ENCODE measurements at places on chromosomes 3 and 15.

- DNase-seq: no peak
Measured at GRCh38 chr3:148789906-148790305, 37.7 kb upstream of the CPB1 start.

GRCh38 chr15:63044077-63044644 is 1.6 kb downstream of the TPM1 start:
- no peak for DNase-seq

DNA sequence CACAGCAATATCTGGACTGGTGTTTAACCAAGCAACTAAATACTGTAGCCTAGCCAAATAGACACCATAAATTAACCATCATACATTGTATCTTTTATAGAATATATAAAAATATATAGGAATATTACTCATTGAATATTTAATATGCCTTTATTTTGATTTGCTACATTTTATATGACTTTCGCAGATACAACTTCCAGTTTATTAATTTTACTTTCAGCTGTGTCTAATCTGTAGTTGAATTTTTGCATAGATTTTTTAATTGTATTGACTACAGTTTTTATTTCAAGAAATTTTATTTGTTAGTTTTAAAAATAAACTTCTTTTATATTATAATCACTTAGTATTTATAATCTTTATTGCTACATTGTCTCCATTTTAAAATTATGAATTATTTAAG is 299.7 kb downstream of the LSAMP start:
- DNase-seq: no peak

DNA sequence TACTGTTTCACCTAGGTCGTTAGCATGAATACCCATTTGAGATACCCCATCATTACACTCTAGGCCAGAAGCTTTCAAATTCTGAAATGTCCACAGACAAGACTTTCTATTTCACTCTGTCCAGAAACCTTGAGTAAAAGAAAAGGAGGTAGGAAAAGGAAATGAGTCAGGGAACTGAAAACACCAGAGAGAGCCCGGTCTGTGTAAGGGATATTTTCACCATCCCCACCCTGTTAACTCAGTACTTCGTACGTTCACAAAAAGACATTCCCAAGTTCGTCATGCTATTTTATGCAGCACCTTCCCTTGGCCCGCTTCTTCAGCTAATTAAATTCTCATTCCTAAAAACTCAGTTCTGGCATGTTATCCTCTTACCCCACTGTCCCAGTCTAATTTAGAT is 89.4 kb upstream of the SOX2 start:
- no peak for DNase-seq

- no peak for DNase-seq
Measured at GRCh38 chr3:139941580-139941979, 6.6 kb downstream of the CLSTN2 start.

DNA sequence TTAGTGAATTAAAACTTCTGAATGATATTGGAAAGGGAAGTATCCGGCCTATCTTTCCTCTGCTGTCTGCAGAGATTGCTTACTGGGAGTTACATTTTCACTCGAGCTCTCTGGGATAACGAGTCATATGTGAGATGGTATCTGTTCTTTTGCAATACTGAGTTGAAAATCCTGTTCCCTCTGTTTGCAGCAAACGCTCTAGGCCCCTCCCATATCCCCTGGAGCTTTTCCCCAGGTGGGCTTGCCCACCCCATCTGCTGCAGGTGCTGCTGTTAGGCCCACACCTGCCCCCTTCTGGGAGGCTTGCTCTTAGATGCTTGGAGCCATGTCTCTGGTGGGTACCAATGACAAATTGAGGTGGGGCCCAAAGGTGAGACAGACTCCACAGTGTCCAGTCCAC is 42.7 kb upstream of the MTMR10 start:
- DNase-seq: no peak

DNA sequence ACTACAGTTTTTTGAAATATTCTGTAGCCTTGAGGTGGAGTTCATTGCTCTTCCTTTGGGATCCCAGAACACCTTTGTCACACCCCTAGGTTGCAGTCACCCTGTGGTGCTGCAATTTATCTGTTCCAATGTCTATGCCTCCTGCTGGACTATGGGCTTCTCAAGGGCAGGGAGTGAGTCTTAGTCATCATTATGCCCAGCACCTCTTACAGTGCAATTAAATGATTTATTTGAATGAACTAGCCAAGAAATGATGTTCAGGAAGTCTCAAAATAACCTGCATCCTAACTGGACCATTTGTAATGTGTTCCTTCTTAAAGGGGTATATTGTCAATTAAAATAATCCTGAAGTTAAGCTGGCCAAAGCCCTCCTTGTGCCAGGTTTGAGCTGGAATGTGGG is 28.5 kb downstream of the SHC4 start:
- no peak for DNase-seq

- DNase-seq: no peak
Measured at GRCh38 chr3:184218814-184219213, 10.6 kb upstream of the VWA5B2 start.

DNA sequence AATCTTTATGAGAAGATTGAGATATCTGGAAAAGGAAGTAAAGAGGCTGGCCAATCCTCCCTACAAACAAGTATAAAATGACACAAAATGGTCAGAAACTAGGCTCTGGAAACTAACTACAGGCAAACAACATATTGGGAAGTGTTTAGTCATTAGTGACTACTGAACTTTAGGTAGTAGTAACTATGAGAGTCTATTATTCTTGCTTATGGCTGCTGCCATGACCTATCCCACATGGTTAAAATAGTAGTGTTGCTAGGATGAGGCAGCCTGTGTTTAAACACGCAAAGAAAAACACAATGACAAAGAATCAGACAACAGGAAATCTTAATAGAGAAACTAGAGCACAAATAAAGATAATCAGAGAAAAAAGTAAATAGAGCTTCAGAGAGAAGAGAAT is 67.9 kb downstream of the RFX7 start:
- DNase-seq: no peak

DNA sequence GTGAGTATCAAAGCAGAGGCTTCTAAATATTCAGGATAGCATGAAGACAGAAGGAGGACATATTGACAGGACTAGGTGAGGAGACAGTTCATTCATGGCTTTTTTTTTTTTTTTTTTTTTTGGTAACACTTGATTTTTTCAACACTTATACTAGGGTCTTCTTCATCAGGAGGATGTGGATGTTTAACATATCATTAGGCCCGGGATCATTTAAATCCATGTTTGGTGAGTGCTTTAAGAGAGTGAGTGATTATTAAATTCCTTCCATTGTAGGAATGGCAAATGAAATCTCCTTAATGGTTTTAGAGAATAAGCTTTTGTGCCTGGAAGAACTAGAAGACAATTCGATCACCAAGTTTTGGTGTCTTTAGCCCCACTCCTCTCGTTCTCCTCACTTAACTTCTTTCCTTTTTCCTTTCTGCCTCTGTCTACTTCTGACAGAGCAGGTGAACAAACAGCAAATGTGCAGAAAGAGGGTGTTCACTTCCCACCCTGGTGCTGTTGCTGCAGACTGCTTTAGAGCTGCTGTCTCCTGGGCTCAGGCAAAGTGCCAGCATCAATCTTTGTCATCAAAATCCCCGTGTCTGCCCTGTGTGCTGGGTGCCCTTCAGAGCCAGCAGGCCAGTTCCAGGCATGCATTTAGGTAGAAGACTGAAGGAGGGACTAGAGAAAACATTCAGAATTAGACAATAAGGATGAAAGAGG is 35.6 kb upstream of the RAB11A start:
- no peak for DNase-seq

DNA sequence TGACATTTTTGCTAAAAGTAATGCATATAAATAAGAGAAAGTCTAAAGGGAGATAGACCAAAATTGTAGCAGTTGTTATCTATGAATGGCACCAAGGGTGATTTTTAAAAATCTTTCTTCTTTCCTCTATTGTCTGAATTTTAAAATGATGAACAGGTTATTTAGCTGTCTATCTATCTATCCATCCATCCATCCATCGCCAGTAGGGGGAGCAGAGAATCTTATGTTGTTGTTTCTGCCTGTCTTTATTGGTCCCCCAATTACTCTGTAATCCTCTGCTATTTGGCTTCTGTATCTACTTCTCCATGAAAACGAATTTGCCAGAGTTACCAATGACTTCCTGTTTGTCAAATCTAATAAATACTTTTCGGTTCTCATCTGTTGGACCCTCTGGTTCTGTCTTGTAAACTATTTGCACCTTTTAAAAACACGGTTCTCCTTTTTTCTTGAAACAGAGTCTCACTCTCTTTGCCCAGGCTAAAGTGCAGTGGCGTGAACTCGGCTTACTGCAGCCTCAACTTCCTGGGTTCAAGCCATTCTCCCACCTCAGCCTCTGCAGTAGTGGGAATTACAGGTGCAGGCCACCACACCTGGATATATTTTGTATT is 86.0 kb downstream of the ECT2 start:
- no peak for DNase-seq

DNA sequence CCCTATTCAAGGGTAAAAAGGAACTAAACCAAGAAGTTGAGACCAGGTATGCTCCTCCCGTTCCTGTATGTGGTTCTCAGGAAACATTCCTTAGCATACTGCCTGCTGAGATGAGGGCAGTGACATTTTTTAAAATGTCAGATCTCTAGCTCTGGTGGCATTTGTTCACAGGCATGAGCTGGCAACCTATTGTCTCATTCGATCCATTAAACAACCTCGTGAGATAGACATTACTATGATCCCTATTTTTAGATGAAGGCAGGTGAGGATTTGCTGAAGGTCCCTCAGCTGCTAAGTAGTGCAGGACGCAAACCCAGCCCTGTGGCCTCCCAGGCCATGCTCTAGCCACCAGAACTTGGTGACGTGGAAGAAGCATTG is 74.9 kb downstream of the SIDT1 start:
- DNase-seq: no peak

DNA sequence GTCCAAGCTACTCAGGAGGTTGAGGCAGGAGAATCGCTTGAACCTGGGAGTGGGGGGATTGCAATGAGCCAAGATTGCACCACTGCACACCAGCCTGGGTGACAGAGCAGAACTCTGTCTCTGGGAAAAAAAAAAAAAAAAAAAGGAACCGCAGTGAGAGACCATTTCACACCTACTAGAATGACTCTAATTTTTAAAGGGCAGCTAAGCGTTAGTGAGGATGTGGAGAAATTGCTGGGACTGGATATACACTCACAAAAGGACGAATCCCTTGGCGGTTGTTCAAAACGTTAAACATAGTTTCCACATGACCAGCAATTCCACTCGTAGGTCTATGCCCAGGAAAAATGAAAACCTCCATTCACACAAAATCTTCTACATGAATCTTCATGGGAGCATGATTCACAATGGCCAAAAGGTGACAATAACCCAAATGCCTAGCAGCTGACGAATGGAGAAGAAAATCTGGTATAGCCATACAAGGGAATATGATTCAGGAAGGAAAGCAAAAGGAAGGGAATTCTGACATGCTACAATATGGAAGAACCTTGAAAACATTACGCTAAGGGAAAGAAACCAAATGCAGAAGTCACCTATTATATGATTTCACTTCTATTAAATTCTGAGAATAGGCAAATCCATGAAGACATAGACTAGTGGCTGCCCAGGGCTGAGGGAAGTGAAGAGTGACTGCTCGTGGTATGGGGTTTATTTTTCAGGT is 127.0 kb downstream of the CHSY1 start:
- no peak for DNase-seq

GRCh38 chr15:66269326-66270090 is 16.0 kb upstream of the MEGF11 start:
- DNase-seq: no peak

DNA sequence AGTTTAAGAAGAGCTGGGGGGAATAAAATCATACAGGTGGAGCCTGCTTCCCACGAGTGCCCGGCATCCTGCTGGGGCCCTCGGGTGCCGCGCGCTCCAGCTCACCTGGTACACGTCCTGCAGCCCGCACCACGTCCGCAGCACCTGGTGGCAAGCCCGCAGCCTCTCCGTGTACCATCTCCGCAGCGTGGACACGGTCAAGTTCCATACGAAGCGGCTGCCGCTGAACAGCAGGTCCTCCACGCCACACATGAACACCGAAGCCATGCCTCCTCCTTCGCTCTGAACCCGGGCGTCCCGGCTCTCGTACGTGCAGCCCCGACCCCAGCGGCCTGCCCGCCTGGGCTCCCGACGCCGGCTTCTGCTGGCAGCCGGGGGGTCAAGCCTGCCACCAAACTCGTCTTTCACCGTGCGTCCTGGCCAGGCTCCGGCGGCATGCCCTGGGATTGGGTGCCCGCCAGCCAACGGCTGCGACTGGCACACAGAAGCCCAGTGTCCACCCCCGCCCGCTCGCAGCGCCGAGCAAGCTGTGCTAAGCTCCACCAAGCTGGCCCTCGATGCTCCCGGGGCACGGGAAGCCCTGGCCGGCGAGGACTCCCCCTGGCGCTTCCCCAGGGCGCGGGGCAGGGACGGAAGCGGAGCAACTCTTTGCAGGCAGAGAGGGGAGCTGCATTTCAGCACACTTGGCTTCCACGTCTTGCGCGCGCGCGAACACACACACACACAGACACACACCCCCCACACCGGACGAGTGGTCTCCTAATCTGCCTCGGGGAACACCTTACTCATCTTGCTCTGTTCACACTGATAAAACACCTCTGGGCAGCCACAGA is at the start of gene FRMD4B:
FRMD4B (minus strand) TSS at position 366 of the 833 bp plus-strand sequence; CDS start at position 267, 99 bp downstream.
- no peak for DNase-seq

GRCh38 chr15:45428491-45428890 is 50.1 kb upstream of the GATM start:
- DNase-seq: no peak

- DNase-seq: no peak
Measured at GRCh38 chr3:187207624-187208023, 10.3 kb downstream of the RTP1 start.

DNA sequence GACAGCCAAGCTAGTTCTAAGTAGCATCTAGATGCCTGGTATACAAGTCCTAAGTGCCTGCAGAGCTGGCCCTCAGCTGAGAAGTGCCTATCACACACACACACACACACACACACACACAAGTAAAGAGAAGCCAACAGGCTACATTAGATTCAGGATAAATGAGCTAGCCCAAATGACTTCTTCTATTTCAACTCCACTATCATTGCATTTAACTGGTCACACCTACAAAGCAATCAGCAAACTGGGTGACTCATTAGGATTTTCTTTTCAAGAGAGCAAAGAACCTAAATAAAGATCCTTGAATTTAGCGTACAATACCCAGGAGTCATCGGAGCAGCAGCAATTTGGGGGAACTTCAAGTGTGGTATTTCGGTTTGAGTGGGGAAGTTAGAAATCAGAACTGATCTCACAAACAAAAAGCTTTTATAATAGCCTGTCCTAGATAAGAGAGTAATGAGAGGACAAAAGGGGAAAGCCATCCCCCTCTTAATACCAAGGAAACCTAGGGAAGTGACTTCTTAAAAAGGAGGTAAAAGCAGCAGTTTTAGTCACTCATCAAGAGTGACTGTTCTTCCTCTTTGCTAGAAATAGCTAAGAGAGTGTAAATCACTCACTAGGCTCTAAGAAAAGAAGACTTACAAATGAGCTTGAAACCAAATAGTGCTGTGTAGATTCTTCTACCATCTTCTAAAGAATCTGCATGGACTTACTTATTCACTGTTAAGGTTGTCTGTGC is 112.7 kb downstream of the TNIK start:
- DNase-seq: no peak

DNA sequence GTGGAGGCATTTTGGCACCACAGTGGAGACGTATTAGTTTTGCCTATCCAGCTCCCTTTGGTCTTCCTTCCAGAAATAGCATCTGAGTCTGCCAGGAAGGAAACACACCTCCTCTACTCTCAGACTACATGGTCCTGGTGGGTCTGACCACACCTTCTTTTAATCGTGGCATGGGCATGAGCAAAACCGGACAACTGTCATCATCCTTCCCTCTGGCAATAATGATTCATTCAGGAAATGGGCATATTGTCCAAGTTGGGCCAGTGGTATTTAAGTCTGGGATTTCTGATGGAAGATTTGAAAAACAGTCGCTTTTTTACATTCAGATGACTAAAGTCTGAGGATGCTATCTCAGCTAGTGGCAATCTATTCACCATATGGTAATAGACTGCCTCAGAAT is 601.0 kb upstream of the ADAMTS9 start:
- DNase-seq: no peak

Measured in activated CD4-positive, alpha-beta T cell treated with anti-CD3 and anti-CD28 coated beads for 1 hour (primary cell).